ENCODE measurements at places on chromosomes 7 and 10.

DNA sequence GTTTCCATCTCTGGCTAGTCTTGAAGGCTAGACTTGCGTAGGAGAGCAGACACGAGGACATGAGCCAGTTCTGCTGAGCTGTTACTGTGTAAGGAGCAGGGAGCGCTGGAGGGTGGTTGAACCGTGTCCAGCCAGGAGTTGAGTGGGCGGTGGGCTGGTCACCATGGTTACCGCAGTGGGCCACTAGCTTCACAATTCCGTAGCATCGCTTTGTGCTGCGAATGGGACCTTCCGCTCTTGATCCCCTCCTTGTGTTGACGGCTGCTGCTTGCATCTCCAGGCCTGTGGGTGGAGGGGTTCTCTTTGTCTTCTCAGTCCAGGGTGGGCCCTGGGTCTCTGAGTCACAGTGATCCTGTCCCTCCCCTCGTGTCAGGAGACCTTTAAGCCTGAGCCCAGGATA is 49.4 kb upstream of the OCM start:
- no peaks in the 10 kb centered on the region for H3K36me3 ChIP-seq
- H3K4me1 ChIP-seq, result no peaks in the 10 kb centered on the region
- H3K27me3 ChIP-seq, result no peaks in the 10 kb centered on the region
- DNase-seq, result no peak

DNA sequence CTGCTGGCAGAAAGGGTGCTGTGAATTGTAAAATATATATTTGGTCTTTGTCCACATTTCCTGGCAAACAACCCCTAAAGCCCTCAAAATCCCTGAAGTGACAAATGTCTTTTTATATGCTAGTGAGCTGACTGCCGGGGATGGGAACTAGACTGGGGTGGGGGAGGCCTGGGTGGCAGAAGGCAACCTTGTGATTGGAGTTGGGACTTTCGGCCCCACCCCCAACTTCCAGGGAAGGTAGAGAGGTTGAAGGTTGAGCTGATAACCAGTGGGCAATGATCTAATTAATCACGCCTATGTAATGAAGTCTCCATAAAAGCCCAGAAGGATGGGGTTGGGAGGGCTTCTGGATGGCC is 2.7 kb downstream of the EPHA1 start:
- no peaks in the 10 kb centered on the region for H3K27me3 ChIP-seq
- no peak overlapping the region for H3K27ac ChIP-seq
- no peak overlapping the region for H3K4me3 ChIP-seq
- no peaks in the 10 kb centered on the region for H3K4me1 ChIP-seq

DNA sequence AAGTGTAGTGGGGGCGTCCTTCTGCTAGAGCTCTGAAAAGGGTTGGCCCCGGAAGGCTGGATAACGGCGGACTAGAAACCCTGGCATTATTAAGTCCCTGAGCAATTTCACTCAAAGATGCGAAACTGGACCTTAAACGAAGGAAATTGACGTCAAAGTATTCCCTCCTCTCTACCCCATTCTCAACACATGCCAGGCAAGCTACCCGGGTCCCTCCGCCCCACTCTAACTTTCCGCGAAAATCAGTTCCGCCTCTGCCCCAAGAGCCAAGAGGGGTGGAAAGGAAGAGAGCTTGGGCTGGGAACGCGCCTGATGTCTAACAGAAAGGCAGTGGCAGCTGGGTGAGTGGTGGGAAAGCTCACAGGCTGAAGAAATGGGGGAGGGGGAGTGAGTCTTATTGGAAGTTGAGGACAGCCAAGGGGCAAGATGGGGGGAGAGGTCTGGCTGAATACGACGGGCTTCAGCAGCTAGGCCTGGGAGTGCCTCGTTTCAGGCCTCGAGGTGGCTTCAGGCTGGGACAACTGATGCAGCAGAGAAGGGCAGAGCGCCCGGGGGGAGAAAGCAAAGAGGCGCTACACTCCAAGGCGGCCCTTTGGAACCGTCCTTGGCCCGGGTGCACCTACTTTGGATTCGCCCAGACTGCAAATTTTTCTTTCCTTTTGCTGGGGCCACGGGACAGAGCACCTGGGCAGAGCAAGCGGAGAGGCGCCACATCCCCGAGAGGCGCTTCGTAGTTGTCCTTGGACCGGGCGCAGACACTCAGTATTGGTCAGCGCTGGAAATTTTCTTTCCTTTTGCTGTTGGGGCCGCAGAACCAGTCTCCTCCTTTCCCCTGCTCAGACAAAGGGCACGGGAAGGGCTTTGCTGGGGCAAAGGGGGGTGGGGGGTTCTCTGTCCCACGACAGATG is 2.0 kb upstream of the FEZF1 start:
- H3K36me3 ChIP-seq, result no peaks in the 10 kb centered on the region
- no peak overlapping the region for H3K27ac ChIP-seq
- DNase-seq, result no peak
- no peak overlapping the region for H3K4me3 ChIP-seq

DNA sequence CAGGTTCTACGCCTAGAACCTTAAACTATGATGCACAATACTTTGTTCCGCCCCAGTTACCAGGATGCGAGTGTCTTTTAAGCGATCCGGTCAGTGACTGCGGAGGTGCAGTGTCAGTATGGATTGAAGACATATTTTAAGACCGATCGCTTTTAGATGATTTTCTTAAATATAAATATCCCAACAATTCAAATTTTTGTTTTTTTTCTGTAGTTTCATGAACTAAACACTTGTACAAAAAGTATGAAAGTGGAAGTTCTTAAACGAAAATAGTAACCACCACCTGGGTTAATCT is 835 bp downstream of the COMMD3 start:
- H3K4me1 ChIP-seq, result peaks cover 9% of the 10 kb centered on the region
- no peaks in the 10 kb centered on the region for H3K36me3 ChIP-seq
- H3K27me3 ChIP-seq, result no peaks in the 10 kb centered on the region
- peak overlapping the region; percentile 79 for H3K4me3 ChIP-seq
- H3K27ac ChIP-seq, result peak overlapping the region; percentile 89
- DNase-seq, result peak; percentile 68

GRCh38 chr7:5077740-5078139 is 32.1 kb downstream of the RBAK start:
- no peak overlapping the region for H3K27ac ChIP-seq
- H3K27me3 ChIP-seq, result no peaks in the 10 kb centered on the region
- no peak for DNase-seq
- no peak overlapping the region for H3K4me3 ChIP-seq
- no peaks in the 10 kb centered on the region for H3K36me3 ChIP-seq
- no peaks in the 10 kb centered on the region for H3K4me1 ChIP-seq

- no peaks in the 10 kb centered on the region for H3K4me1 ChIP-seq
- no peaks in the 10 kb centered on the region for H3K27me3 ChIP-seq
- no peak overlapping the region for H3K27ac ChIP-seq
- no peak for DNase-seq
Observed at GRCh38 chr7:40470817-40471216, 336.0 kb downstream of the SUGCT start.

DNA sequence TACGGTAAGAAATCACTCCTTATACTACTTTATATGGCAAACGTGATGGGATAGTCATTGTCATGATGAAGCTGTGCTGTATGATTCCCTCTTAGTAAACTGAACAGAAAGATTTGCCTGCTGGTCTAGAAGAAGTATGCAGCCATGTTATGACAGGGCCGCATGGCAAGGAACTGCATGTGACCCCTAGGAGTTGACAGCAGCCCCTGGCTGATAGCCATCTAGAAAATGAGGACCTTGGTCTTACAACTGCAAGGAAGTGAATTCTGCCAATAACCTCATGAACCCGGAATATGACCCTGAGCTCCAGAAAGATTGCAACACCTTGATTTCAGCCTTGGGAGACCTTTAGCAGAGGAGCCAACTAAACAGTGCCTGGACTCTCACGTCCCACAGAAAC is 193.3 kb downstream of the SEMA3E start:
- no peaks in the 10 kb centered on the region for H3K36me3 ChIP-seq
- H3K27me3 ChIP-seq, result no peaks in the 10 kb centered on the region
- H3K27ac ChIP-seq, result no peak overlapping the region
- H3K4me3 ChIP-seq, result no peak overlapping the region
- H3K4me1 ChIP-seq, result no peaks in the 10 kb centered on the region
- DNase-seq, result no peak

GRCh38 chr10:6926971-6927370 is 346.9 kb upstream of the PRKCQ start:
- H3K4me3 ChIP-seq, result no peak overlapping the region
- no peaks in the 10 kb centered on the region for H3K27me3 ChIP-seq
- DNase-seq, result no peak
- no peaks in the 10 kb centered on the region for H3K36me3 ChIP-seq
- H3K4me1 ChIP-seq, result no peaks in the 10 kb centered on the region

- DNase-seq, result no peak
- no peak overlapping the region for H3K4me3 ChIP-seq
- no peaks in the 10 kb centered on the region for H3K27me3 ChIP-seq
- no peaks in the 10 kb centered on the region for H3K4me1 ChIP-seq
- H3K36me3 ChIP-seq, result peaks cover 6% of the 10 kb centered on the region
Observed at GRCh38 chr10:93406364-93407145, 75.6 kb downstream of the MYOF start.

- H3K27ac ChIP-seq, result no peak overlapping the region
- H3K4me1 ChIP-seq, result no peaks in the 10 kb centered on the region
- H3K4me3 ChIP-seq, result no peak overlapping the region
- no peaks in the 10 kb centered on the region for H3K27me3 ChIP-seq
- no peaks in the 10 kb centered on the region for H3K36me3 ChIP-seq
Observed at GRCh38 chr7:43557831-43558495, 24.9 kb upstream of the STK17A start.

- no peak overlapping the region for H3K4me3 ChIP-seq
- no peak for DNase-seq
- no peaks in the 10 kb centered on the region for H3K27me3 ChIP-seq
- H3K4me1 ChIP-seq, result no peaks in the 10 kb centered on the region
Observed at GRCh38 chr7:28798274-28798673, 159.9 kb downstream of the TRIL start.

DNA sequence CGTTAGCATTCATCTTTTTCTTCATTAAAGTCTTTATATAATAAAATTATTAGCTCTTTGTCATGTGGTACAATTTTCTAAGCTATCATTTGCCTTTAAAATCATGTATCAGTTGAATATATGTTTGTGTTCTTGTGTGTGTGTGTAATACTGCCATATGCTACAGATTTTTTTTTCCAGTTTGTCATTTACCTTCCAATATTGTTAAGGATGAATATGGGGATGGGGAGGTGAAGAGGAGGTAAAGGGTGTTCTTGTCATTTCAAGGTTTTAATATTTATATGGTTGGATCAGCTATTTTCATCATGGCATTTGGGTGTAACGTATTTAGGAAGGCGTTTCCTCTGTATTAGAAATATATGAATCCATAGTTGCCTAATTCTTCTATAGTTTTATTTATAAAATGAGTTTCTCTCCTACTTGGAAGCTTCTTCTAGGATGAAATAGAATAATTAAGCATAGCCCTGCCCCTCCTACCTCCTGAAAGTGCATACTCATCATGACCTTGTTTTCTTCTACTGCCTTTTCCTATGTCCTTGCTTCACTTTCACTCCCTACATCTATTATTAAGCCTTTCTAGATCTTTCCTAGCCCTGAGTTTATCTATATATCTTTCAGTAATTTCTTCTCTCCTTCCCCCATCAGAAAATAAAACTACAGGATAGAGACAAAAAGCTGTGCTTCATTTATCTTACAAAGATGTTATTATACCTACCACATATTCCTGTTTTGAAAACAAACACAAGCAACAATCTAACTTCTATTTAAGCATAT is 25.1 kb downstream of the RAB18 start:
- no peak for DNase-seq
- H3K4me1 ChIP-seq, result peaks cover 7% of the 10 kb centered on the region
- H3K27me3 ChIP-seq, result no peaks in the 10 kb centered on the region
- H3K4me3 ChIP-seq, result no peak overlapping the region
- H3K36me3 ChIP-seq, result no peaks in the 10 kb centered on the region

DNA sequence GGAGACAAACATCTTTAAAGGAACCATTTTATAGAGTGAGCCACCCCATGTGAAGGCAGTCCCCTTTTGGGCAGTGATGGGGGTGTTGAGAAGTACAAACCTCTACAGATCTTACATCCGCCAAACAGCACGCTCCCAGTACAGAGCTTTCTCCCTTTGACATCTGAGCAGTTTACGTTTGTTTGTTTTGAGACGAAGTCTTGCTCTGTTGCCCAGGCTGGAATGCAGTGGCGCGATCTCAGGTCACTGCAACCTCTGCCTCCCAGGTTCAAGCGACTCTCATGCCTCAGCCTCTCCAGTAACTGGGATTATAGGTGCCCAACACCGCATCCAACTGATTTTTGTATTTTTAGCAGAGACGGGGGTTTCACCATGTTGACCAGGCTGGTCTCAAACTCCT is 128.9 kb downstream of the CCDC3 start:
- H3K27me3 ChIP-seq, result no peaks in the 10 kb centered on the region
- H3K4me3 ChIP-seq, result no peak overlapping the region
- no peaks in the 10 kb centered on the region for H3K4me1 ChIP-seq
- no peak overlapping the region for H3K27ac ChIP-seq

DNA sequence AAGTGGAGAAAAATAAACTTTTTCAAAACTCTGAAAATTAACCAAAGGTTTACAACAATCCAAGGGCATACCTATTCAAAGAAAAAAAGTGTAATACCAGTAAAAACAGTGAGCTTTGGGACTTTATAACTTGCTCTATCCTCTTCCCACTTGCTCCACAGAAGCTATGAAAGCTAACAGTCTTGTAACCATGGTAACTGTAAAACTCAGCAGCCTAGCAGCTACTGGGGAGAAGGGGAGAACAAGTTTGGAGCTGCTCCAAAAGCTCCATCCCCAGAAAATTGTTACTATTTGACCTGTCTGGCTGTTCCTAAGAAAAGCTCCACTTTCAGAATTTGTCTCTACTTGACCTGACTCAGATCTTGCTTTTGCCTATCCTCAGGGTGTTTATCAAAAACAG is 191.5 kb downstream of the OTUD1 start:
- H3K27ac ChIP-seq, result no peak overlapping the region
- H3K4me1 ChIP-seq, result no peaks in the 10 kb centered on the region
- no peaks in the 10 kb centered on the region for H3K27me3 ChIP-seq
- H3K4me3 ChIP-seq, result no peak overlapping the region

DNA sequence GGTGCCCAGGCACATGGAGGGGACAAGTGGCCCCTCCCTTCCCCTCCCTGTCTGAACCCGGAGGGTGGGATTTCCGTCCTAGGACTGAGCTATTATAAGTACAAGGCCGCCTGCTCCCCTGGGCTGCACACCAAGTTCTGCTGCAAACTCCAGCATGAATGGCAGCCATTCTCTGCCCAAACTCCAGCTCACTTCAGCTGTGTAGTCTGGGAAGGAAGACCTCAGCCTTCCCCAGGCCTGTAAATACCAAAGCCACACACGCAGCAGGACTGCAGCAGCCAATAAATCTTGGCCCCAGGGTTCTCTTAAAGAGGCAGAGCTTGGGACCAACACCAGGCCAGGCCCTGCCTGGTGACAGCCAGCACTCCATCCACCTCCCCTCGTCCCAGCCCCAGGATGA is 291.3 kb upstream of the ZMIZ1 start:
- H3K27me3 ChIP-seq, result no peaks in the 10 kb centered on the region
- H3K27ac ChIP-seq, result peak overlapping the region; percentile 62
- no peaks in the 10 kb centered on the region for H3K4me1 ChIP-seq
